Activated T-helper 2 cell treated with anti-CD3 and anti-CD28 coated beads, Interferon-gamma antibody, Interleukin-2, Interleukin-4, amounts not matched to agents 10 μg/mL and 5 μg/mL and 100 μg/mL, durations not matched to agents 14 hours and 24 hours and 36 hours (primary cell): ENCODE measurements at places on chromosomes 11 and 22. TPM values are rescaled to one million over a fixed set of nuclear protein-coding genes. Genes with fewer than 3 reads are reported as not detected.

DNA sequence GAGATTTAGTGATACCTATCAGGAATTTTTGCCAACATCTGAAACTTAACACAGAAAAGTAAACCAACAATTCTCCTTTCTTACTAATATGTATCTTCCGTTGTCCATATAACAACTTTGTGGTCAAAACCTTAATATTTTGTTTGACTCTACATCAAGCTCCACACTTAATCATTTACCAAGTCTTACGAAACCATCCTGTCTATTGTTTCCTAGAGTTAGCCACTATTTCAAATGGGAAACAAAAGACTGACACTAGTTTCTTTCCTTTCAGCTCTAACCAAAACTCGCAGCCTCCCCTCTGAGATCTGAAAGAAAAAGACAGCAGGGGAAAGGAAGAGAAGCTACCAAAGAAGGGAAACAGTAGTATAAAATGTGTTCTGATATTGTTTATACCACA lies 26.5 kb upstream of the PRDM10 start:
- H3K4me3 ChIP-seq: no peak overlapping the region
- H3K36me3 ChIP-seq: no peaks in the 10 kb centered on the region
- H3K27ac ChIP-seq: no peak overlapping the region
- DNase-seq: no peak
- no peaks in the 10 kb centered on the region for H3K4me1 ChIP-seq

GRCh38 chr11:57353852-57354251 lies 15.7 kb downstream of the P2RX3 start:
- H3K27ac ChIP-seq: no peak overlapping the region
- H3K4me1 ChIP-seq: no peaks in the 10 kb centered on the region
- peaks cover 21% of the 10 kb centered on the region for H3K27me3 ChIP-seq
- DNase-seq: no peak
- peaks cover 4% of the 10 kb centered on the region for H3K36me3 ChIP-seq
- no peak overlapping the region for H3K4me3 ChIP-seq

GRCh38 chr11:37774441-37774840 lies 1176.4 kb upstream of the RAG2 start:
- no peaks in the 10 kb centered on the region for H3K27me3 ChIP-seq
- H3K36me3 ChIP-seq: no peaks in the 10 kb centered on the region
- no peak overlapping the region for H3K4me3 ChIP-seq
- no peaks in the 10 kb centered on the region for H3K4me1 ChIP-seq
- no peak for DNase-seq
- no peak overlapping the region for H3K27ac ChIP-seq

Gene HOATZ
- total RNA-seq: not detected in 2 replicates

Gene UPK2
- 0.21 TPM in 1 of 2 replicates, not detected in the other for total RNA-seq

Gene IGSF9B
- total RNA-seq: 101 and 110 TPM in 2 replicates

- peaks cover 57% of the 10 kb centered on the region for H3K4me1 ChIP-seq
- no peaks in the 10 kb centered on the region for H3K27me3 ChIP-seq
- peak overlapping the region; percentile 96 for H3K27ac ChIP-seq
These were observed 125.8 kb downstream of the MICAL2 start for GRCh38 chr11:12235947-12236743.

DNA sequence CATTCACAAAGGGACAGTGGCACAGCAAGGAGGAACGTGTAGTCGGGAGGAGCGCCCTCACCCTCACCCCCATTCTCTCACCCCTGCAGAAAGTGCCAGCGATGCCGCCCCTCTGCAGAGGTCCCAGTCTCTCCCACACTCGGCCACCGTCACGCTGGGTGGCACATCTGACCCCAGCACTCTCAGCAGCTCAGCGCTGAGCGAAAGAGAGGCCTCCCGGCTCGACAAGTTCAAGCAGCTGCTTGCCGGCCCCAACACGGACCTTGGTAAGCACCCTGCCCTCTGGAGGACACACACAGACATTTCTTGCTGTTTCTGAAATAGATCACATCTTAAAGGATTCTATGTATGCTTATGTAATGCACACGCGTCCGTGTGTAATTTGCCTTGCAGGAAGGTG lies 34.9 kb downstream of the TBC1D22A start:
- no peak overlapping the region for H3K27ac ChIP-seq
- H3K4me1 ChIP-seq: peaks cover 12% of the 10 kb centered on the region
- H3K4me3 ChIP-seq: no peak overlapping the region
